ENCODE measurements at places on chromosomes 7 and 10.

DNA sequence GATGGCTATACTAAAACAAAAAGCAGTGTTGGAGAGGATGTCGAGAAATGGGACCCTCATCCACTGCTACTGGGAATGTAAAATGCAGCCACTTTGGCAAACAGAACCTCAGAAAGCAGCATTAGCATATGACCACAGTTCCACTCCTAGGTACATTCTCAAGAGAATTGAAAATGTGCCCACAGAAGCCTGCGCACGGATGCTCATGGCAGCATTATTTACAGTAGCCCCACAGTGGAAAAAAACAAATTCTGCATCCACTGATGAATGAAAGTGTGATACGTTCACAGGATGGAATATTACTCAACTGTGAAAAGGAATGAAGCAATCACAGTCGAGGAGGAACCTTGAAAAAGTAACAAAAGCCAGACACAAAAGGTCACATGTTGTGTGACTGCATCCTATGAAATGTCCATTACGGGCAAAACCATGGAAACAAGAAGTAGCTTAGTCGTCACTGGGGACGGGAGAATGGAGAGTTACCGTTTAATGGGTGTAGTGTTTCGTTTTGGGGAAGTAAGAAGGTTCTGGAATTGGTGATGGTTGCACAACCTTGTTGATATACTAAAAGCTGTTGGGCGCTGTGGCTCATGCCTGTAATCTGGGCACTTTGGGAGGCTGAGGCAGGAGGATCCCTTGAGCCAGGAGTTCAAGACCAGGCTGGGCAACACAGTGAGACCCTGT is 2.5 kb upstream of the UPK3B start:
- DNase-seq: no peak

DNA sequence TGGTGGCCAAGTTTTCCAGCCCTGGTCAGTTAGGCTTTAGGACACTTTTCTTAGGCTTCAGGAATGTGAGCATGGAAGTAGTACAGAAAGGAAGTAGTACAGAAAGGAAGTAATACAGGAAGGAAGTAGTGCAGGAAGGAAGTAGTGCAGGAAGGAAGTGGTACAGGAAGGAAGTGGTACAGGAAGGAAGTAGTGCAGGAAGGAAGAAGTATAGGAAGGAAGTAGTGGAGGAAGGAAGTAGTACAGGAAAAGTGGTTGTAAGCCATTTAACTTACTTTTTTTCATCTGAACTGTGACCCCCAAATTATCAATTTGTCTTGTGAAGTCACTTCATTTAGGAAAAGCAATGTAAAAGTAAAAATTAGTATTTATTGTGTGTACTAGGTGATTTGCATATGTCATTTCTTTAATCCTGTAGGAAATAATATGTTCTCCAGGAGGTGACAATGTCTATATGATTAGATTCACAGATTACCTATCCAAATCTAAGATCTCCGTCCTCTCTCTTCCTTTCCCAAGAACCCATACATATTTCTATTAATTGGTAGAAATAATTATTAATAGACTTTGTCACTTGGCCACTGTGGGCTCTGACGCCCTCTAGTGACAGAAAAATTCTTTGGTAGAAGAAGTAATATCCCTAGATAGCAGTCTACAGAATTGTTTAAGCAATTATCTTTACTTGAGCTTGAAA is 3.9 kb upstream of the FAS start:
- DNase-seq: peak; percentile 15

DNA sequence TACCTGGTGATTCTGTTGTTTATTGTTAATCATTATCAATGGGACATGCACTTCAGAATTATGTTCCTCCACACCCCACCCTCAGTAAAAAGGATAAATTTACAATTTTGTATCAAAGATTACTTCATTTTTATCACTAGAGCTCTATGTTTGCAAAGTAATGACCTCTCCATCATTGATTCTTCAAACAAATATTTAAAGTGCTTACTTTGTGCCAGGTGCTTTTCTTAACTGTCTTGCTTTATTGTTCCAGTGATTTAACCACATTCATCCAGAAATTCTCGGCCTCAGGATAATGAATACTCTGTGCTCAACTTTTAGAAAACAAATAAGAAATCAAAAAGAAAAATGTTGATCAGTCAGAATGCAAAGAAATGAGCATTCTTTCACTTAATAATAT is 144.9 kb upstream of the FOXP2 start:
- DNase-seq: peak; percentile 61

GRCh38 chr10:74153123-74153522 is 2.1 kb downstream of the ADK start:
- DNase-seq: no peak

- no peak for DNase-seq
Measured at GRCh38 chr10:44458671-44459413, 73.9 kb upstream of the CXCL12 start.

DNA sequence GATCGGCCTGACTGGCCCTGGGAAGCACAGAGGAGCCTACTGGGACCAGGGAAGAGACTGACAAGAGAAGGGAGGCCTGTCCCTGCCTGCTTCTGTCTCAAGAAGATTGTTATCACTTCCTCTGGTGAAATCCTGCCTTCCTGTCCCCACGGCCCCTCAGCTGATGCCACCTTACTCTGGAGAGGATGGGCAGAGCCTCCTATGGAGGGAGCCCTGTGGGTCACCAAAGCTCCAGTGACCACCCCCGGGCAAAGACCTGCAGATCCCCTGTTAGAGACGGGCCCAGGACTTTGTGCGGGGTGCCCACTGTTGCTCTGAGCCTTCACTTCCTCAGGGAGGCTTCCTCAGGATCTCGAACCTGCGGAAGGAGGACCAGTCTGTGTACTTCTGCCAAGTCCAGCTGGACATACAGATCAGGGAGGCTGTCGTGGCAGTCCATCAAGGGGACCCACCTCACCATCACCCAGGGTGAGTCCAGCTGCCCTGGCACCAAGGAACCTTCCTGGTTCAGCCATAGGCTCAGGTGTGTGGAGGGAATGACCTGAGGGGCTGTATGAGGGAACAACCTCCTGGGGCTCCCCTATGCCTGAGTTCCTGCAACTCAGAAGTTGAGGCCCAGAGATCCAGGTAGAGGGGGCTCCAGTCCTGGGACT is 1.4 kb upstream of the PILRB start:
- no peak for DNase-seq

GRCh38 chr7:157686285-157686894 is 349.6 kb downstream of the DNAJB6 start:
- no peak for DNase-seq

DNA sequence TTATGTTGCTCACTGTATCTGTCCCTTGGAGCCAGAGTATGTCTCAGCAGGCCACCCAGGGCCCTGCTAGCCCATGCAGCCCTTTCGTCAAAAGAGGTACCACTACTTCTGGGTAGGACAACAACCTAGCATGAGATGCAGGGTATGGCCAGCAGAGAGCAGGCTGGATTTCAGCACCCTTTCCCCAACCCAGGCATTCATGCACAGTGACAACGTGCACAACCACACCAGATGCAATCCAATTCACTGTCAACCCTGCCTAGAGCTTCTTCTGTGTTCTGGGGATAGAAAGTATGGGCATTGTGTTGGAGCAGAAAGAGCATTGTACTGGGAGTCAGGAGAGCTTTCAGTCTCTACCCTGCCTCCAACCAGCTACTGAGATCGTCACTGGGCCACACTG is 37.9 kb downstream of the JAZF1 start:
- DNase-seq: no peak

GRCh38 chr7:34939175-34939574 is 98.1 kb downstream of the DPY19L1 start:
- DNase-seq: no peak

GRCh38 chr10:62121187-62121530 is 147.5 kb downstream of the RTKN2 start:
- DNase-seq: no peak

GRCh38 chr7:151900986-151901621 is 24.2 kb upstream of the PRKAG2 start:
- DNase-seq: peak; percentile 10

GRCh38 chr10:43218206-43218950 is 48.5 kb downstream of the RASGEF1A start:
- peak; percentile 11 for DNase-seq

GRCh38 chr10:65751218-65751617 is 1174.6 kb upstream of the LRRTM3 start:
- DNase-seq: peak; percentile 6

- no peak for DNase-seq
Measured at GRCh38 chr7:32158076-32158475, 87.9 kb upstream of the PDE1C start.

- DNase-seq: no peak
Measured at GRCh38 chr10:96244354-96244753, 27.0 kb downstream of the BLNK start.

DNA sequence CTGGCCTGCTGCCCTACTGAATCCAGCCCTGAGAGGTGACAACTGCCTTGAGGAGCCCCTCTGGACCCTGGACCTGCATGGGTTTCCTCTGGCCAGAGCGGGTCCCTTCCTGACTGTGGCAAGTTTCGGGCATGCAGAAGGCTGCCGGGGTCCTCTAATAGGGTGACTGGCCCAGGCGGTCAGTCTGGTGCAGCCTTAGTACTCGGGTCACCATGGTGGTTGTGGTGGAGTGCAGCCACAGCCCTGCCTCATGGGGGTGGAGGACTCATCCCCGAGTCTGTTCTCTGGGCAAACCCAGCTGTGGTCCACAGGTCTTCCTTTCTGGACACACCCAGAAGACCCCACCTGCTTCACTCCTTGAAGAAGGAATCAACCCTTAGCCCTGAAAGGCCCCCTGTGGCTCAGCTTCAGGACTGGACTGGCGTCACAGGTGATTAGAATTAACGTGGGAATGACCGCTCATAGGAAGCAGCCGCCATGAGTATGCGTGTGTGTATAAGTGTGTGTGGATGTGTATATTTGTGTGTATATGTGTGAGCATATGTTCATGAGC is 28.7 kb downstream of the RAMP3 start:
- no peak for DNase-seq

GRCh38 chr7:123154231-123154860 is 45.4 kb downstream of the SLC13A1 start:
- DNase-seq: peak; percentile 91

- DNase-seq: no peak
Measured at GRCh38 chr7:134900166-134900982, 85.9 kb upstream of the AGBL3 start.

DNA sequence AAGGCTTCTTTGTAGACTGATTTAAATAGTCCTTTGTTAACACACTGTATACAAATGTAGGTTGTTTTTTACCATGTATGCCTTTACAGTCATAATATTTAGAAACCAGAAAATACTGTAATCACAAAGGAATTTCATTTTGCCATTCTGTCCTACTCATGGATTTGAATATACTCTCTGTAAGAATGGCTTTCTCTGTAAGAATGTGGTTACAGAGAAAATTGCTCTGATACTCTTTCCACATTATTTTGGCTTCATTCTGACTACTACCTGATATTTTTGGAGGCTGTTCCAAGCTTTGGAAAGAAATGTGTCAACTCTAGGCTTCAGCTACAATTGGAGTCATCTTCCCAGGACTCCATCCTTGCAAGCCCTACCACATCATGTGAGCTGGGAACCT is 23.5 kb downstream of the CH25H start:
- DNase-seq: no peak

DNA sequence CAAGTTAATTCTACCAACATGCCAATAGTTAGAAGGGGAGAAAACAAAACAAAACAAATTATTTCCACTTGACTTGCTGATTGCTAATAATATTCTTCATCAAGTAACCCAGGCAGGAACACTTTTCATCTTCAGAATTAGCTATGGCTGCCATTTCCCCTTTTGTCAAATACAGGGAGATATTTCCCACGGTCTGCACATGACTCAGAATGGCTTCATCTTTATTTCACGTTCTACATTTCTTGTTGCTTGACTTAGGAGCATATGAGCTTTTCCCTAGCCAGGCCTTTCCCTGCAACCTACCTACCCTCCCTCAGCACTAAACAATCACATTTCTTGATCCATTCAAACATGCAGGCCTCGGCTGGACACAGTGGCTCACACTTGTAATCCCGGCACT is 6.5 kb downstream of the CPVL start:
- no peak for DNase-seq

DNA sequence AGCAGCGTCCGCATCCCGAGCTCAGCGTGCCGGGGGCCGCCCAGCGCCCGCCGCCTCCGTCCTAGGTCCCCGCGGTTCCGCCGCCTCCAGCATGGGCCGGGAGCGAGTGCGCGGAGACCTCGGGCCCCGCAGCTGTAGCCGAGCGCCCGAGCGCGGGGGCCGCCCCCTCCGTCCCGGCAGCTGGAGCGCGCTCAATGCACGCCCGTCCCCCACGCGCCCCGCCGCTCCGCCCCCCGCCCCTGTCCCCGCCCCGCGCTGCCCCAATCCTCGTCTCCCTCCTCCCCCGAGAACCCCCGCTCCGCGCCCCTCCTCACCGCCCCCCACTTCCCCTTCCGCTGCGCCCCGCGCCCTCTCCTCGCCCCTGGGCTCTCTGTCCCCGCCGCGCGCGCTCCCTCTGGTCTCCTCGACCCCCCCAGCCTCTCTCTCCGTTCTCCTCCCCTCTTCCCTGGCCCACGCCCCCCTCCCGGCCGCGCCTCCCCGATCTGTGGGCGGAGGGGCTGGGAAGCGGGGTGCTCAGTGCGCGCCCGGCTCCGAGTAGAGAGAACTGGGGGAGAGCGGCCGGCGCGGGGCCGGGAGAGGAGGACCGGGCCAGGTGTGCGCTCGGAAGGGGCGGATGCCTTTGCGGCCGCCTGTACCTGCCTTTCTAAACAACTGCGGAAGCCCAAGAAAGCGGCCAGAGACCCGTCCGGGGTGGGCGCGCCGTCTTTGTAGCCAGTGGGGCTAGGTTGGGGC is at the start of gene VIPR2:
VIPR2 (minus strand) TSS at position 110 of the 732 bp plus-strand sequence; CDS start at position 14, 96 bp downstream.
- peak; percentile 43 for DNase-seq

DNA sequence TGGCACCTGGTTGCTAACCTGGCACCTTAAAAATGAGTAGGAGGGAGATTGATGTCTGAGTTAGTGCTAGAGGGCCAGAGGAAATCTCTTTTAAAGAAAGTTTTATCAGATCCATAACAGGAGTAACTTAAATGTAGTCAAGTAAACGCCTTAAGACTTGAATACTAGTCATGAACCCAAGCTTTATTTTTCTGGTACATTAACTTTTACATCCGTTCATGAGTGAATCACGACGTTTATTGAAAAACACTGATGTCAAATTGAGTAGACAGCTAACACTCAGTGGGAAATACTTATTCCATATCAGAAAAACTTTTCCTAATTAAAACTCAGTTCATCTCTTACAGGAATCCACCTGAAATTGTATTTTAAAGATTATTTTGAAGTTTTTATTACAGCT is 6.9 kb upstream of the LAMB1 start:
- DNase-seq: no peak

GRCh38 chr7:7720750-7721621 is 2.6 kb upstream of the RPA3 start:
- DNase-seq: peak; percentile 72

GRCh38 chr7:142587578-142588191 is 161.6 kb upstream of the PRSS1 start:
- DNase-seq: peak; percentile 68

- peak; percentile 72 for DNase-seq
Measured at GRCh38 chr7:20241194-20241910, 24.2 kb upstream of the MACC1 start.

DNA sequence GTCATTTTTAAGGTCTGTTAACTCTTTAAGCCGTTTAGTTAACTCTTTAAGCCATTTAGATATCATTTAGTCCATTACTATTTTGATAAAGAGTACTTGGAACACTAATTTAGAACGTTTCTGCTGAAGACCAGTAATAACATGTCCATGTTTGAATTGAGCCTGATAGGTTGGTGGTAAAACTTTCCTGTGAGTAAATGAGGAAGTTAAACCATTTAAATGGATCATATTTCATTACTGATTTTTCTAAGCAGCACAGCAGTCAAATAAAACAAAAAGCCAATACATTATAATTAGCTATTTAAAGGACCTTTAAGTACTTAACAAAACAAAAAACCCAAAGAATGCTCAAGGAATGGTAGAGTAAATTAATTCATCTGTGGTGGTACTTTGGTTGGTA is 29.4 kb downstream of the PHTF2 start:
- DNase-seq: peak; percentile 78

- peak; percentile 84 for DNase-seq
Measured at GRCh38 chr7:778968-779451, 51.9 kb upstream of the PRKAR1B start.
